SIG-M5 (cell line): ENCODE measurements at places on chromosomes 2 and 18.

- DNase-seq = no peak
These were observed 19.3 kb upstream of the ODC1 start for GRCh38 chr2:10467401-10467800.

- DNase-seq = no peak
These were observed 42.1 kb downstream of the HDLBP start for GRCh38 chr2:241273210-241274020.

DNA sequence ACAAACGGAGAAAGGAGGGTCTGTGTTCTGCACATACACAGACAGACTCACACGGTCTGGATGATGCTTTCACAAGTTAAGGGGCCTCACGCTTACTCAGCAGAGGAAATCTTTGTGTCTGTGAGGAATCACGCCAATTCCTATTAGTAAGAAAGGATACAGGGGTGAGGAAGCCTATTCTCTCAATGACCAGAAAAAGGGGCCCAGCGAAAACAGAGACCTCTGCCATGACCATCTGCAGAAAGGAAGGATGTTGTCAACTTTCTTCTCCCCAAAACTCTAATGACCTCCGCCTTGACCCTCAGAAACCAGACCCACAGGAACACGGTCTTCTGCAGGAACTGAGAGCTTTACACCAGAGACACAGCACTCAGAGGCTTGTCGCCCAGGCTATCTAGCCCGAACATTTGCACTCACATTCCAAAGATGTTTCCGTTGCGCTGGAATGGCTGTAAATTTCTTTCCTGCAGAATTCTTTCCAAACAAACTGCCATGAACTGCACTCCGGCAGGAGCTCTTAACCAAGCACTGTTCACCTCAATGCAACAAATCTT lies 186.3 kb downstream of the TCF4 start:
- no peak for DNase-seq

DNA sequence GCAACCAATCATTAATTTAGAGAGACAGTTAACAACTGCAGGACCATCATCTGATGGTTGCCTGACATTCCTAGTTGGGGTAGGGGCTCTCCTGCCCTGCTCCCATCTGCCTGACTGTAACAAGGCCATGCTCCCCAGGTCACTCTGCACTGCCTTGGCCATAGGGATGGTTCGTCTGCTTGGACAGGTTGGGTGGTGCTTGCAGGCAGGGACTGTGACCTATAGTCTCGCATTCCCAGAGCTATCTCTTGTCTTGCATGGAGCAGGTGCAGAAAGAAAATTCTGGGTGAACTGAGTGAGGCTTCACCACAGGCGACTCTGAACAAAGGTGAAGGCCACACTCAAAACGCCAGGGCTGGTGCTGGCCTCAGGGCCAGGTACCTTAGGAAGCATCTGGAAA lies 64.7 kb downstream of the EMILIN2 start:
- DNase-seq = no peak

GRCh38 chr2:169294001-169294675 lies 68.2 kb downstream of the LRP2 start:
- no peak for DNase-seq

DNA sequence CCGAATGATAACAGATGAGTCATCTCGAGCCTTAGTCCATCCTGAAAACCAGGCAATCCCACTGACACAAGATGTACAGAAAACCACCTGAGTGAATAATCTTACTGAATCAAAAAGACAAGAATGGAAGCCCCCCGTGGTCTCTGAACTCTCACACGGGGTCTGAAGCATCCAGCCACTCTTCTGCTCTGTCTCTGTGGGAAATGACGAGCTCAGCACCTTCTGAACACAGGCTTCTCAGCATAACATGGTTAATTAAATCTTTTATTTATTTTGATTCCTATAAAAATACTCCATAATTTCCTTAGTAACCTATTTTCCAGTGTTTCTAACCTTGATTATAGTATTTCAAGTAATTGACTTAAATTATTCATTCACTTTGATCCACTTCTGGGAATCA lies 203.7 kb downstream of the TMEM163 start:
- no peak for DNase-seq

DNA sequence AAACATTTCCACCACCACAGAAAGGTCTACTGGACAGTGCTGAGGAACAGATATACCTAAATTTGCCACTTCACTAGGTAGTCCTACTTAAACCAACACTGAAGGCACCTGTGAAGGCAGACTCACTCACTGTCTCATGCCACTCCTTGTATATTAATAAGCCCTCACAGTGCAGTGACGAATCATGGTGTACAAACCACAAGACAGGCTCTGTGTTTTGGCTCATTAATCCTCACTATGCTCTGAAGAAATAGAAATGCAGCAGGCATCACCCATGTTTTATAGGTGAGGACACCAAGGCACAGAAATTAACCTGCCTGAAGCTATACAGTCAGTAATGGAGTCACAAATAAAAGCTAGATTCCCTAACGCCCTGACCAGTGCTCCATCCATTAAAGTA lies 44.3 kb downstream of the BARD1 start:
- no peak for DNase-seq

GRCh38 chr2:232027530-232027929 lies 66.0 kb downstream of the DIS3L2 start:
- DNase-seq = no peak

- DNase-seq = no peak
These were observed 49.2 kb downstream of the TRPM8 start for GRCh38 chr2:233966388-233966787.

DNA sequence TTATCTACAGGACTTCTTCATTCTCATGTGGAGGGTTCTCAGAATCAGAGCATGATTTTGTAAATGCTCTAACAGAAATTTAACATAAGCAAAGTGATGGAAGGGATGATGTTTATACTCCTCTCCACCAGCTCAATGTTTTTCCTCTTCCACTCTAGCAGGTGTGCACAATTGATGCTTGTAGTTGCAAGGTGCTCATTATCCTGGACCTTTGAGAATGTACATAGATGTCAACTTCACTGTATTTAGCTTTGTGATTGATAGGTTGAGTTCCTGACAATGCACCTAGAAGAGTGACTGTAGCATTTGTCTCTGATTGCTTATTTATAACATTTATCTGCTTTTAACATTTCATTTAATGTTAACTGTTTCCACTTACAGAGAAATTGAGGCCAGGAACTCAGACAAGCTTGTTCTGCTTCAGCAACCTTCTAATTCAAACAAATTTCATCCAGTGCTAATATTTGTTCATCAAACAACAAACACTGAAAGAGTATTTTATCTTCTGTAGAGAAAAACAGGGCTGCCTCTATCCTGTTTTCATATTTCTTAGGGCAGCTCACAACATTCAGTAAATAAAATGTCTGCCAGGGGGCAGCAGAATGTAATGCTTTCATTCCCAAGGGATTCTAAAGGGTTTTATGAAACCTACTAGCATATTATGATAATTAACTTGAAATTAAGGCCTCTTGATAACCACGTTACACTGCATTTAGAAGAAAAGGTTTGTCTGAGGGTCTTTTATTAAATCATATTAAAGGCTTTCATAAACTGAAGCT lies 127.9 kb upstream of the NOL4 start:
- no peak for DNase-seq

- DNase-seq = no peak
These were observed 403.0 kb upstream of the TNP1 start for GRCh38 chr2:217262911-217263310.

- no peak for DNase-seq
These were observed 60.8 kb downstream of the MFSD6 start for GRCh38 chr2:190468814-190469569.

- DNase-seq = no peak
These were observed 36.1 kb upstream of the GPR17 start for GRCh38 chr2:127609818-127610217.

DNA sequence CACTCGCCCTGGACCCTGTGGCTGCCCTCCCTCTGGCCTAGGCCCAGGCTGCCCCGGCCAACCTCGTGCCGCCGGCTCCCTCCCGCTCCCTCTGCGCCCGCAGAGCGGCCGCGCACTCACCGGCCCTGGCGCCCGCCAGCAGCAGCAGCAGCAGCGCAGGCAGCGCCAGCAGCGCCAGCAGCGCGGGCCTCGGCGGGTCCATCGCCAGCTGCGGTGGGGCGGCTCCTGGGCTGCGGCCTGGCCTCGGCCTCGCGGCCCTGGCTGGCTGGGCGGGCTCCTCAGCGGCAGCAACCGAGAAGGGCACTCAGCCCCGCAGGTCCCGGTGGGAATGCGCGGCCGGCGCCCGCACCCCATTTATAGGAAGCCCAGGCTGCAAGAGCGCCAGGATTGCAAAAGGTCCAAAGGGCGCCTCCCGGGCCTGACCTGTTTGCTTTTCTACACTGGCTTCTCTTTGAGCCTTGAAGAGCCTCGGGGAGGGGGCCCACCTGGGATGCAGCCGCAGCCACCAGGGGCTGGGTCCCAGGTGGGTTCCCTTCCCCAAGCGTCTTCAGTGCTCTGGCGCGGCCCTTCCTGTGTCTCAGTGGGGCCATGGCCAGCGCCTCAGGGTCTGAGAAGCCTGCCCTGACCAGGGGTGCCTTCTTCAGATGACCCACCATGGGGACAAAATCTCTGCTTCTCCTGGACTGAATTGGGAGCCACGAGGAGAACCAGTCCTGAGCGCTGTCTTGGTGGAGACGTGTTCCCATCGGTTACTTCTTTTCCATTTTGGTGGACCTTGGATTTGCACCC lies at the start of gene APOB:
Gene APOB (minus strand): TSS at position 330 of the 789 bp plus-strand sequence. CDS start 128 bp downstream, at position 202.
- DNase-seq = no peak

DNA sequence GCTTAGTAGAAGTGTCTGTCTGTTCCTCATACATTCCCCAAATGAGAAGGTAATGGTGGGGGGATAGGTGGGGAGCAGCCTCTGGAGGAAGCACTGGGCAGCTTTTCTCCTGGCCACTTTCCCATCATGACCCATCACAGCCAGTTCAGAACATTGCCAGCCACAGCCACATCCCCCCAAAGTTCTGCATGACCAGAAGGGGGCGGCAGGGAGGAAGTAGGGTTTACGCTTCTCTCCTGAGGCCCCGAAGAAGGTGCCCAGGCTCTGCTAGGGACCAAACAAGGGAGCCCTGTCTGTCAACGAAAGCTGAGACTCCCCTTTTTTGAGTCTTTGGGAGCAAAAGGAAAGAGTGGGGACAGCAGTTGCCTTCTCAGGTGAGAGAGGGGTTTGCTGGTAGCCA lies 7.7 kb downstream of the IGFBP5 start:
- no peak for DNase-seq

DNA sequence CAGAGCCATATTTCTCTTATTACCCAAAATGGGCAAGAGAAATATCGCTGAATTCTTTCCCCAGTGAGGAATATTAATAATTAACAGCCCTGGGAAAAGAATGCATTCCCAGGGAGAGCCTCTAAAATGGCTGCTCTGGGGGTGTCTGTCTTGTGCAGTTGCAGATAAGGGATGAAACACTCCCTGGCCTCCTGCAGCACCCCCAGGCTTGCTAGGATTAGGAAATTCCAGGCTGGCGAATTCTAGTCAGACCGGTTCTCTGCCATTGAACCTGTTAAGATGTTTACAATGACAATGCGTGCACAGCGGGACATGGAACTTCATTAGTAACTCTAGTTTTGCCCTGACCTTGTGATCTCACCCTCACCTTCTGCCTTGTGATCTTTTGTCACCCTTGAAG lies 24.5 kb downstream of the MRPL30 start:
- DNase-seq = no peak

DNA sequence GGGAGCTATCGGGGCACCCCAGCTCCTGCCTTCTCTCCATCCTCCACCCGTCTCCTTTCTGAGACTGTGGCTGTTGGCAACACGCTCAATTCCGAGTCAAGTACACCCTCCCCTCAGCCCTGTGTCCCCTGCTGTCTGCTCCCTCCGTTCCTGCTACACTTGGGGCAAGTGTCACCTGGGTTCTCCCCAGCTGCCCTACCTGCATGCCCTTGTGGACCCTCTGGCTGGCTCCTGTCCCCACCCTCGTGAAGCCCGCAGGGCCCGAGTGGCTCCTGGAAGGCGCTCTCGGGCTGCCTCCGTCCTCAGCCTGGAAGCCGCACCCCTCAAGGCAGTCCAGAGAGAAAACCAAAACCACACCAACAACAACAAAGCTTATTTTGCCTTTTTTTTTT lies 33.9 kb downstream of the PDIA6 start:
- no peak for DNase-seq

- DNase-seq = no peak
These were observed 36.4 kb downstream of the PXDN start for GRCh38 chr2:1707771-1708418.

- DNase-seq = no peak
These were observed 48.0 kb upstream of the FAHD2A start for GRCh38 chr2:95354469-95354901.

DNA sequence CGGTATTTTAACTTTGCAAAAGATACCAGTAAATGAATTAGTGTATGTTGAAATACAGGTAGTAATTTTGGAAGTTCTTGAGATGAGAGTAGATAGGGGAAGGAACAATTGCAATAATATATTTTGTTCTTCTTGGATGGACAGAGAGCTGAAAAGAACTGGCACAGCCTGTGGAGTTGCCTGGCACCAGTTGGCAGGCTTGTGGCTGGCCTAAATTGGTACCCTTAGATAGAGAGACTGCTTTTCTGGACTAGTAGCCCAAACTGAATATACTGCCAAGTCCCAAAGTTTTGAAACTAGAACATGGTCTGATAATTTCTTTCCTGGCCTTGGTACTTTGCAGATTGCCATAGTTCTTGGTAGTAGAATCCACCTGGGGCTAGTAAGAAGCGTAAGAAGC lies 26.9 kb downstream of the MYO1B start:
- DNase-seq = no peak

DNA sequence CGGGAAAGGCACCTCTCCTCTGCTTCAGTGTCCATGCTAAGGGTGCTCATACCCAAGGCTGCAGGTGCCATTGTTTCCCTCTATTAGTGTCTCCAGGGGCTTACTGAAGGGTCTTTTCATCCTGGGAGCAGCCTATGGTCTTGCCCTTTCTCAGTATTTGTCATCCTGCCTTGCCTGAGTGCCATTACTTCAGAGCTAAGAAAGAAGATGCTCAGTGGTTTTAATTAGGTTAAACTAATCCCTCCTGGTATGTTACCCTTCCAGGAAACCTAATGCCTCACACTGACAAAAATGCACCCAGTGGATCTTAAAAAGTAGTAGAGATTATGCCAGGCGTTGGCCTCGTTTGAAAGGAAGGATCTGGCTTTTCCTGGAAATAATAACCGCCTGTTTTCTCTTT lies 151.4 kb downstream of the LRRTM1 start:
- no peak for DNase-seq

- DNase-seq = no peak
These were observed 18.6 kb upstream of the MARCO start for GRCh38 chr2:118923371-118923770.
